ENCODE measurements at places on chromosomes 11 and 22.

DNA sequence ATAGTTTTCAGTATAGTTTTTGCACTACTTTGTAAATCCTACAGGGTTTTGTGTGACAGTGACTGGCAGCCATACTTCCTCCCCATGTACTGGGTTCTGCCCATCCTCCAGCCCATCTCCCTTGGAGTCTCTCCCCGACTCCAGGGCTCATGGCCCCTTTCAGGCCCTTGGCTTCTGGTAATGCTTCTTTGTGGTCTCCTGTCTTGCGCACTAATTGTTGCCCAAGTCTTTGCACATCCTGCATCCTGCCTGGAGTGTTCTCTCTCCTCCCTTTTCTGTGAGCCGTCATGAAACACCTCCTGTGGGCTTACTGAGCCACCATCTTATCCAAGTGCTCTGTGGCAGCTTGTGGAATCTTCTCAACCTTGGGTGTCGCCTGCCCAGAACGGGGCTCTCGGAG is 11.4 kb upstream of the KCNQ1OT1 start:
- no peak for DNase-seq

GRCh38 chr11:6232899-6233298 is 1.5 kb downstream of the FHIP1B start:
- no peak for DNase-seq

GRCh38 chr22:26800858-26801257 is 143.5 kb downstream of the MIAT start:
- no peak for DNase-seq

DNA sequence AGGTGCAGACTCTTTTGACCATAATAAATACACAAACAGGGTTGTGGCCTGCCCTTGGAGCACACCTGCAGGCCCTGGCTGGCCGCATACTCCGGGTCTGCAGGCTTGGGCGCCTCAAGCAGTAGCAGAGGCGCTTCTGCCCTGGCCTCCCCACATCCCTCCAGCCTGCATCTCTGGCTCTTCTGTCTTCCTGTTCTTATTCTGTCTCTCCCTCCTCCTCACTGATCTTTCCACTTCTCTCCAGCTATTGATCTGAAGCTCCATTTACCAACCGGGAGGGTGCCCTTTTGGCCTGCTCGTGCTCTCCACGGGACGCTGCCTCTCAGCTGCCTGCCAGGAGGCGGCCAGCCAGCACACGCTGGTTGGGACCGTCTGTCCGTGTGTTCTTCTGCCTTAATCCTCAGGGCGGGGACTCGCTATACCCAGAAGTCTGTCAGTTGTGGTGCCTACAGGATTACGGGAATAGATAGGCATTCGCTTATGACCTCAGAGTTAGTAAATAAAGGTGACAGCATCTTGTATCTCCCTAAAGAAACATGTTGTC is 5.2 kb downstream of the UPB1 start:
- DNase-seq = no peak

DNA sequence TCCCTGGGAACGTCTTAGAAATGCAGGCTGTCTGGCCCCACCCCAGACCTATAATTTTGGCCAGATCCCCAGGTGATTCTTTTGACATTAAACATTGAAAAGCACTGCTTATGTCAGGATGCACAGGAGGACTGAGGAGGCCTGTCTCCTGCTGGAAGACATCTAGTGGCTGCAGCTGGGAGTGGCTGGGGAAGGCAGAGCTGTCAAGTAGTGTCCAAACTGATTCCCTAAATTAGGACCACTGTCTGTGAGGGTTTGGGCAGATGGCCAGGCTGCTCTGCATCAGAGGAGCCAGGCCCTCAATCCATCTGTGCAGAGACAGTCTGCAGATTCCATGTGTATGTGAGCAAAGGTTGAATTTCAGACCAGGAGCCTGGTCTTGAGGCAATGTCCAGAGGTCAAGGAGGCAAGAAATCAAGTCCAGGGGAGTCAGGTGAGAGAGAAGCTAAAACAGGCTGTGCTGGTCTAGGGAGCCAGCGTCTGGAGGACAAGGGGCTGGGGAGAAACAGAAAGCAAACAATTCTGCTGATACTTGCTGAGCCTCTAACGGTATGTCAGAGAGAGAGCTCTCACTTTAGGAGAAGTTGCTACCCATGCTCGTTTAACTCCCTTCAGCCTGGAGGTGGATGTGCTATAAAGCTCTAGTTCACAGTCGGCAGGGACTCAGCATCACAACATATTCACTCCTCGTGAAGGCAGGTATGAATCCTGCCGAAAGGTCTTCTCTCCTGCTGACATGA is 15.3 kb upstream of the SYTL2 start:
- no peak for DNase-seq

DNA sequence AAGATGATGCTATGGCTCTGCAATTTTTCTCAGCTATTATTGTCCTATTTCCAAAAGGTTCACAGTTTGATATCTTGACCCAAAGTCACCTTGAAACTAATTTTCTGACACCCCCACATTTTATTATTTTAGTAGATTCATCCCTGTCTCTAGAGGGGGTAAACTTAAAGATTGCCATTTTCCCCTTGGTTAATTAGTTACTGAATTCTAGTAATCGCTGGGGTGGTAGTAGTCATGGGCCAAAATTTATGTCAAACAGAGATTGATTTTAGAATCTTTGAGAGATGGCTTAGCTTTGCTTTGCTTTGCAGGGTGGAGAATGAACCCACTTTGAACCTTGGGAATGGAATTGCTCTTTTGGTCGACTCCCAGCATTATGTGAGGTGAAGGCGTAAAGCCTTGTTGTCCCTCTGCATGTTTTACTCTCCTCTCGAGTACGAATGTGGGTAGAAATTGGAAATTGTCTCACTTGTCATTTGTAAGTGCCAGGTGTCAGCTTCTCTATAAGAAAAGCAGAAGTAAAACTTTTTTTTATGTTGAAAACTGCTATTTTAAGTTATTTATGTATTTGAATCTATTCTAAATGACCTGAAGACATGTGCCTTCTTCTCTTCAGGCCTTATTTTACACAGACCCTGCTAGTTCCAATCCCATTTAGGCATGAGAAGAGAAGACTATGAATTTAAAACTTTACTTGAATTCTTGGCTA is 42.4 kb upstream of the RCE1 start:
- DNase-seq = no peak

- no peak for DNase-seq
Observed at GRCh38 chr11:86183694-86184093, 60.9 kb upstream of the EED start.

GRCh38 chr11:93025558-93026255 is 56.3 kb downstream of the MTNR1B start:
- DNase-seq = no peak

DNA sequence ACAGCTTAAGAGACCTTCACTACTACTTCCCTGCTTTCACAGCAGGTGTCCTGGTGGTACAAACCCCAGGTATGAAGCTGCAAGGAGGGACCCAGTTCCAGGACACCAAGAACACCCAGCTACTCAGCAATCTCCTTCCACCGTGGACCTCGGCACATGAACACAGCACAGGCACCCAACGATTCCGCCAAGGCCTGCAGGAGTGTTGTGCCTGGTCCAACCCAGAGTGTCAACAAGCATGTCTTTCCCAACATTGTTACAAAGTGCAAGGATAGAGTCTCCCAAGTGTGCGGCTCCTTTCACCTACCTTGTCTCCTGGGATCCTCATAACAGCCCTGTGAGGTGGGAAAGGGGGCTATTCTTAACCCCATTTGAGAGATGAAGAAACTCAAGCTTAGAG is 11.8 kb downstream of the PATZ1 start:
- no peak for DNase-seq

DNA sequence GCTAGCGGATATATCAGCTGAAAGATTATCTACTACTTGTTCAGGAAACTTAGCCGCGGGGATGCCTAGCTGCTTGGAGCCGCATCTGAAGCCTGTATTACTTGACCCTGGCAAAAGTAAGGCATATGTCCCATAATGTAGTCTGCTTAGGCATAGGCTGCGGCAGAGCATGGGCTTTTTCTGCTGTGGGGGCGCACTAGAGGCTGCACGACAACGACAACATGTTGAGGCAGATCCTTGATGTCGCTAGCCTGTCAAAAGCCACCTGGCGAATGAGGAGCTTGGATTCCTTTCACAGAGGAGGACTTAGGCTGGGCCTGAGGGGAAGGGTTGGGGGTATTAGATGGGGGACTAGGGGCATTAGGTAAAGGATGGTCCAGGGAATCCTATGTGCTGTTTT is 1.1 kb upstream of the OR52N2 start:
- no peak for DNase-seq

GRCh38 chr11:71580057-71581003 is 2.3 kb downstream of the KRTAP5-11 start:
- peak; percentile 8 for DNase-seq

GRCh38 chr11:93268287-93269040 is 62.1 kb upstream of the DEUP1 start:
- no peak for DNase-seq

- no peak for DNase-seq
Observed at GRCh38 chr22:30940685-30941362, 27.8 kb downstream of the MORC2 start.

DNA sequence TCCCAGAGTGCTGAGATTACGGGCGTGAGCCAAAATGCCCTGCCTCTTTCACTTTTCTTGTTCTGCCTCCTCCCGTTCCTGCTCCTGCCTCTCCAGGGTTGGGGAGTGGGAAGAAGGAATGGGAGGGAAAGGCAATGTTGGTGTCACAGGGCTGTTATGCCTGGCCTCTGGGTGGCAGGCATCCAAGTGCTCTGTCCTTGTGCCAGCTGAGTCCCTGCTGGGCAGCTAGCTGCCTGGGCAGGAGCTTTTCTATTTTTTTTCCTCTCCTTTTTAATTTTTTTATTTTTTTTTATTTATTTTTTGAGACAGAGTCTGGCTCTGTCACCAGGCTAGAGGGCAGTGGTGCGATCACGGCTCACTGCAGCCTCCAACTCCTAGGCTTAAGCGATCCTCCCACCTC is 4.1 kb upstream of the SAC3D1 start:
- DNase-seq = no peak

DNA sequence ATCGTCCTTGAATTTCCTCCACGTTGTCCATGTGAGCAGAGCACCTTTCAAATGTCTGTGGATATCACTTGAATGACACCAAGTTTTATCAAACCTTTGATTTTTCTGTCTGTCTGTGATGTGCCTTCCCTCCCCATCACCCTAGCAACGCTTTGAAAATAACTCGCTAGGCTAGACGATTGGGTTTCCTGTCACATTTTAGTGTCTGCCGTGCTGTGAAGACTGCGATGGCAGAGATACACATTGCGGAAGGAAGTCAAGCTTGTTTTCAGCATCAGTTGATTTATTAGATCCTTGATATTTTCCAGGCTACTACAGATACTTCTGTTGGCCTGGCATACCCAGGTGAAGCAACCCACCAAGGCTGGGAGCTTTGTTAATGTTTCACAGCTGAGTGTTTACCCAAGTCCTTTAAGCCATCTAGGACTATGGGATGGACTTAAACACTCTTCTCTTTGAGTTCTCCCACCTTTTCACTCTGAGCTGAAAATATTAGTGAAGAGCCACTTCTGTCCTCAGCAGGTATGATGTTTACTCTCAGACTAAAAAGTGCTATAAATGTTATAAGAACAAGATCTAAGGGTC is 93.6 kb upstream of the CD44 start:
- DNase-seq = no peak

GRCh38 chr11:32478277-32478731 is 43.0 kb upstream of the WT1 start:
- DNase-seq = no peak

GRCh38 chr11:91209751-91210150 is 986.9 kb upstream of the CHORDC1 start:
- no peak for DNase-seq

DNA sequence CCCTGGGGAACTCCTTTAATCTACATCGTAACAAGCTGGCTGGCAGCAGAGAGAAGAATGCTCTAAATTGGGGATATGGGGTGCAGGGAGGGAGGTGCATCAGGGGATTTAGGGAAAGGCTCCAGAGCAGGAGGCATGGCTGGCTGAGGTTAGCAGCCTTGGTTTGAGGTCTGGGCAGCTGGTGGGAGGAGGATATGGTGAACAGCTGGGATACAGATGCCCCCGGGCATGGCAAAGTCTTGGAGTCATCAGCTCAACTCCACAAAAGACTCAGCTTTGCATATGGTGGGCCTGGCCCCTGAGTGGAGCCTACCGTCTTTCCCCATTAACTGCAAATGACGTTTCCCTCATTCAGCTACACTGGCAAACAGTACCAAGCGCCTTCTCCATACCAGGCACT is 5.4 kb downstream of the FAM83F start:
- DNase-seq = no peak

GRCh38 chr22:28674121-28674563 is 5.5 kb downstream of the TTC28 start:
- peak; percentile 4 for DNase-seq

DNA sequence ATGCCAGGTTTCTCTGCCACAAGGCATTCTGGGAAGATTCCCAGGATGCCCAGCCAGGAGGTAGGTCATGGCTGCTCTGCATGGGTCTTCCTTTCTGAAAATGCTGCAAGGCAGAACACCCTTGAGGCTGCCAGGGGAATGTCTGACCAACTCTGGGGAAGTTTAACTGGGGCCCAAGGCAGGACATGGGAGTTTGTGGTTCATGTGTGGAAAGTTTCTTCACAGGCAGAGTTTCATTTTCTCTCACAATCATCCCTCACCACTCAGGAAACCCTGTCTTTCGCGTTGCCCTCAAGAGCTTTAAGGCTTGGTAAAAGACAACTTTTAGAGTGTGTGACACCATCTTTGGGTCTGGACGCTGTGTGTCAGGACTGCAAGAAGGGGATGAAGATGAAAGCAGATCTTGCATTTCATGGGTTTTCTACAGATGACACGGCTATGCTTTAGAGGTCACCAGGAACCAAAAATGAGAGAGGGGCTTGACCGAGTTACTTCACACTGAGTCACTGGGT is 133.5 kb downstream of the CD44 start:
- DNase-seq = no peak

DNA sequence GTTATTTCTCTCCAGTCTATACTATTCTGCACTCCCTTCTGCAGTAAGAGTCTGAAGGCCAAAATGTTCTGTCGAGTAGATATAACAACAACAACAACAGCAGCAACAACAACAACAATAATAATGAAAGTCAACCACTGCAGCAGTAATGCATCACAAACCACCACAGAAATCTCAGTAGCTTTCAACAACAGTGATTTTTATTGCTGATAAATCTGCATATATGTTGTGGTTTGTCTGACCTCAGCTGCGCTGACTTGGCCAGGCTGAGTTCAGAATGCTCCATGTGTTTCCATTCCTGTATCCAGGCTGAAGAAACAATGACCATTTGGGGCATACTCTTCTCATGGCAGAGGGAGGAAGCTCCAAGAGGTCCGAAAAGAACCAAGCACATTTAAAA is 32.3 kb upstream of the CYP2R1 start:
- no peak for DNase-seq

GRCh38 chr22:47465222-47465621 is 702.8 kb downstream of the TBC1D22A start:
- DNase-seq = no peak

DNA sequence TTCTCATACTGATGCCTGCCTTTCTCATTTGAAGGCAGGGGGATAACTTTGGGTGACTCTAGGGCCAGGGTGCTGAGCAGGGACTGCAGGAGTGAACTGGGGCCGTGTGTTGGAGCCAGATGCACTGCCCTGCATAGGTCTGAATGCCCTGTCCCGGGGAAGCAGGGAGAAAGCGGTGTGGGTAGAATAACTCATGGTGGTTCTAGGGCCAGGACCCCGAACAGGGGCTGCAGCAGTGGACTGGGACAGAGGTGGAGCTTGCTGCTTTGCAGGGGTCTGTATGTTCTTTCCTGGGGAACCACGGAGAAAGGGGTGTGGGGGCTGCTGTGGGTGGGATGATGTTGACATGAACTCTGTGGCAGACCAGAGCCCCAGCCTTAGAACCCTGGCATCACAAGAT is 52.9 kb downstream of the GAB4 start:
- no peak for DNase-seq

- no peak for DNase-seq
Observed at GRCh38 chr11:45167283-45167682, 20.8 kb downstream of the PRDM11 start.

Data from amniotic stem cell (primary cell).